NCI-H446 treated with DMSO at 0.1 percent for 48 hours (cell line): ENCODE measurements at places on chromosomes 1 and 21.

DNA sequence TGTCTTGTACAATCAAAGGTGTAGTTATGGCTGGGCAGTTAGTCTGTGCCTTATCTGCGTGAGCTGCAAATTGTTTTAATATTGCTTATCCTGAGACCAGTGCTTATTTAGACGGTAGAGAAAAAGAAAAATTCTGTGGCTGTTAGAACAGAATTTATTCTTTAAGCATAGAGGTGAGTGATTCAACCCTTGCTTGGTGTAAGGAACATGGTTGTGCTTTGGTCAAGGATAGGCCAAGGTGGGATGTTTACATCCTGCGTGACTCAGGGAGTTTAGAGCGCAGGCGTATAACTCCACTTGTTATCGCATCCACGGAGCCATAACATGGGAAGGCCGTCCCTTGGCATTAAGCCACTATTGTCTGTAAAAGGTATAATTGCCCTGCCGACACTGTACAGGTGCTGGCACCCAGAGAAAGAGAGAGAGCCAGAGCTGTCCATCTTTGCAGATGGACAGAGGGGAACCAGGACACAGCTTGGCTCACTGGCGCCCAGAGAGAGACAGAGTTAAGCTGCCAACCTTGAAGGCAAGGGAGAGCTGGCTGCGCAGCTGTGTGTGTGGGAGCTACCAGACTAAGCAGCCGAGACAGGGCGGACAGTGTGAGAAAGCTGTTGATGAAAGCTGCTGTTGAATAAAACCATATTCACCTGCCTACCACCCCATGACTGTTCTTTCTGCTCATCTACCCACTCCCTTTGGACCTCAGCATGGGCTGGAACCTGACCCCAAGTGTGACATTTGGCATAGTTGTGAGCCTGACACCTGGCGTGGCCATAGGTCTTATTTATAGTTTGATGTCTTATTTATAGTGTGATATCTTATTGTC is 200.4 kb downstream of the DYRK1A start:
- no peak for DNase-seq

DNA sequence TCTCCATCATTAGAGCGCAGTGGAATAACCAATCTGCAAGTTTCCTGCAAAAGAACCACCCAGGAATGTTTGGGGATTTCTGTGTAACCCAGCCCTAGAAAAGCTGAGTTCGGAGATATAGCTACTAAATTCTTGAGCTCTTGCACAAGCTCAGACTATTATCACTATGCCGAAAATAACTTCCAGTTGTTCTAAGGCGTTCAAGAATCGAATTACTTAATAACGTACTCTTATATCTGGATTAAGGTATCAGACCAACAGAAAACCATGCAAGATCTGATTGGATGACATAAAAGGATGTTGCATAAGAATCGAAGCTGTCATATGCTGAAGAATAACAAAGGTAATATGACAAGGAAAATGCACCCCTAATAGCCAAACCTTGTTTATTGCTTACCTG is 7.5 kb upstream of the LAMC2 start:
- no peak for DNase-seq

- no peak for DNase-seq
Measured at GRCh38 chr1:50620680-50621329, 197.6 kb upstream of the DMRTA2 start.

GRCh38 chr1:155022927-155023236 is 10.7 kb downstream of the DCST2 start:
- no peak for DNase-seq

- no peak for DNase-seq
Measured at GRCh38 chr1:11860587-11860986, 1.8 kb upstream of the NPPB start.

DNA sequence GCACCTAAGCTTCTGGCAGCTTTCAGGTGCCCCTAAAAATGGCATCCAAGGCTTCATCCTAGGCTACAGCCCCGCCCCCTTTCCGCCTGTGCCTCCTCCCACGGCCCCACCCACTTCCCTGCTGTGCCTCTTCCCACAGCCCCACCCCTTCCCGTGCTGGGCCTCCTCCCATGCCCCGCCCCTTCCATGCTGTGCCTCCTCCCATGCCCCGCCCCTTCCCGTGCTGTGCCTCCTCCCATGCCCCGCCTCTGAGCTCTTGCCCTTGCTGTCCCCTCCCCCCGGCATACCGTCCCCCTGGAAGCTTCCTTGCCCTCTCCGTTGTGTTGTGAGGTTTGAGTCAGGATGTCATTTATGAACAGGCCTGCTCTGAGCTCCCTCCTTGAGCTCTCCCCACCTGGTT is 228.5 kb upstream of the AJAP1 start:
- no peak for DNase-seq

DNA sequence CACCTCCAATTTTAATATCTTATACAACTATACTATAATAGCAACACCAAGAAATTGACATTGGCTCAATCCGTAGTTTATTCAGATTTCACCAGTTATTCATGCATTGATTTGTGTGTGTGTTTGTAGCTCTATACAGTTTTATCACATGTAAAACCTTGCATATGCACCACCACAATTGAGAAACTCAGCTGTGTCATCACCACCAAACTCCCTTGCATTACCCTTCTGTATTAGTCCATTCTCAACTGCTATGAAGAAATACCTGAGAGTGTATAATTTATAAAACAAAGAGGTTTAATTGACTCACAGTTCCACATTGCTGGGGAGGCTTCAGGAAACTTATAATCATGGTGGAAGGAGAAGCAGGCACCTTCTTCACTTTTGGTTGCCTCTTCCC is 162.1 kb downstream of the PATJ start:
- DNase-seq = no peak

- no peak for DNase-seq
Measured at GRCh38 chr21:36705679-36706481, 7.0 kb downstream of the SIM2 start.

- DNase-seq = no peak
Measured at GRCh38 chr1:153389973-153390879, 647 bp downstream of the S100A8 start.

DNA sequence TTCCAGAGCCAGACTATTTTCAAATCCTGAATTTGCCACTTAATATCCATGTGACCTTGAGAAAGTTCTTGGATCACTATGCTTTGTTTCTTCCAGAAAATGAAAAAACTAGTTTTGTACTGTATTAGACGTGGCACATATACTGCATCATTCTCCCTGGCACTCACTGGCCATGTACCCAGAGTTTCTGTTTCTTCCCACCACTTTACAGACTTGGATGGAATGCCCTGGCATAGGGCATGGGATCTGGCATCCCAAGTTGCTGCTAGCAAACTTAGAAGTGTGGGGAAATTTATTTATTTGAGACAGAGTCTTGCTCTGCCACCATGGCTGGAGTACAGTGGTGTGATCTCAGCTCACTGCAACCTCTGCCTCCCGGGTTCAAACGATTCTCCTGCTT is 10.0 kb downstream of the KLF18 start:
- no peak for DNase-seq

DNA sequence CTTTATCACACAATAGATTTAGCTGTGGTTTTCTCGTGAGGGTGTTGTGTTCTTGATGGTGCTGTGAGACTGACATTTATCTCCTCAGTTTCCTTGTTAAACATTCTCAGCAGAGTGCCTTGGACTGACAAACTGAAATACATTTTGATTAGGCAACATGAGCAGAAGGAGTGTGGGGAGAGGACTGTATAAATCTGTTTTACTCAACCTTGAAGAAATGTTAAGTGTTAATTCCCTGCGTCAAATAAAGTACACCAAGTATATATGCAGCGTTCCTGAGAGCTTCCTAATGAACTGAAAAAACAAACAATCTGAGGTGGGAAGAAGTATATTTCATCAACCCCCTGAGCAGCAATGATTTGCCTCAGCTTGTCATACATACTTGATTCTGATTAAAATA is 540.3 kb upstream of the B3GALT2 start:
- no peak for DNase-seq

DNA sequence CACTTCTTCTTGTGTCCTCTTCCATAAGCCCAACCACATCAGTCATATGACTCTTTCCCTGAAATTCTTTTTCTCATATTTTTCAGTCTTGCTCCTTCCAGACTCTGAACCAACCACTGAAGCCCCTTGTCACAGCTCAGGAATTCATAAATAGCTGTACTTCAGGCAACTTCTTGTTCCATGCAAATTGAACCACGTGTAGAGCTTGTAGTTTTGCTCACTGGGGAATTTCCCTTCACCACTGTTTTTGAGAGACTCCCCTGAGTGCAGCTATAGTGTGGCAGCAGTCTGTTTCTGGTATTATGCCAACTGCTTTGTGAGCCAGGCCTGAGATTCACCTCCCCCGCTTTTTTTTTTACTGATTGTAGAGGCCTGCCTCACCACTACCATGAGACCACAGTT is 150.3 kb upstream of the SPAG17 start:
- DNase-seq = peak; percentile 37

DNA sequence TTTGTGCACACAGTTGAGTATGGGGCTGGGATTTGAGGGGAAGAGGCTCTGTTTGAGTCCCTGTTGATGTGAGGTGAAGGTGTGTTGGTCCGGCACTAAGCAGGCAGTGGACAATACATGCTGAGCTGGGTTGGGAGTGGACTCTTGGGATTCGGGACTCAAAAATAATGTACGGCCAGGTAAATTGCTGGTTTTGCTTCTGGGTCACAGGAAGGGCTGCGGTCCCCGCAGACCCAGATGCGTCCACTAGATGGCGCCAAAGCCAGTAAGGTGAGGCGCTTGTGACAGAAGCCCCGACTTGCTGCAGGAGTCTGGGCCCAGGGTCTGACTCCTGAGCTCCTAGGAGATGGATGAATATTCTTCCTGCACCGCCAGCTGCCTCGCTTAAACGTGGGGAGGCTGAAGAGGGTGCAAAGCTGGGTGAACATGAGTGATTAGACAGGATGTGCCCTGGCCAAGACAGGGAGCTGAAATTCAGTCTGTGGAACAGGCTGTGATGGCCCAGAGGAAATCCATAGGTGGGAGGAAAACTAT is 61.4 kb downstream of the ACBD3 start:
- peak; percentile 42 for DNase-seq

GRCh38 chr1:224884361-224884801 is 45.1 kb upstream of the DNAH14 start:
- no peak for DNase-seq

DNA sequence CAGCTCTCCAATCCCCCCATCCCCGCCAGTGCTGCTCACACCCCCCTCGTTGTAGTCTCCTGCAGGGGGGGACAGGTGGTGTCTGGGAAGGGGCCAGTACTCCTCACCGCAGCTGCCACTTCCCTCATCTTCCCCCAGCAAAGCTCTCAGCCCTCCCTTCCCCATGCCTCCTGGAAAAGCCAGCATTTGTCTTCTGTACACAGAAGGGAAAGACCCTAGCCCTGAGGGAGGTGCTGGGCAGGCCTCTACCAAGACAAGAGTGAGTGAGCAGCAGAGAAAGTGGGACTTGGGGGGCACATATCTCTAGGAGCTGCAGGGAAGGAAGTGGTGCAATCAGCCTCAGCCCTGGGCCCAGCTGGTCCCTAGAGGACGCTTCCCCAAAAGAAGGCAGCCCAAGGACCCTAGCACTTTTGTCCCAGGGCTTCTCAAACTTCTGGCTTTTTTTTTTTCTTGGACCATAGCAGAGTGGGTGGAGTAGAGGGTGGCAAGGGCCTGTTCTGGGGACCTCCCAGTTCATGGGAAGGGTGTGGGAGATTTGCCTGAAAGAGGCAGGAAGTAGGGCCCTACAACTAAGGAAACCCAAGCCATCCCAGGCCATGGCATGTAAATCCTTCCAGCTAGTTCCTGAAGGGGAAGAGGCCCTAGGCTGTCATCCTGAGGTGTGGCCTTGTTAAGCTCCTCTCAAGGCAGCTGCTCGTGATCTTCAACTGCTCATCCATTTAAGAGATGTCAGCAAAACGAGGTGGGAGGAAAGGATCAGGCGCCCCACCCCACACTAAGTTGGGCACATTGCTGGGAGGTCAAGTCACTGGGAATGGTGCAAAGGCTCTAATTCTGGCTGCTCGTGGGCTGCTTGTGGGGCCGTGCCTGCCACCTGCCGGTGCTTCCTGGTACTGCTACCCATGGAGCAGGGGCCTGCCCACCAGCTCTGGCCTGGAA is 12.6 kb downstream of the ZC3H12A start:
- peak; percentile 18 for DNase-seq

- no peak for DNase-seq
Measured at GRCh38 chr1:68036946-68037345, 13.5 kb downstream of the DIRAS3 start.

GRCh38 chr21:16789636-16790035 is 723.2 kb upstream of the CXADR start:
- DNase-seq = no peak

- no peak for DNase-seq
Measured at GRCh38 chr1:147236448-147236847, 6.0 kb upstream of the CHD1L start.

GRCh38 chr1:233042834-233043233 is 92.4 kb downstream of the NTPCR start:
- DNase-seq = no peak

DNA sequence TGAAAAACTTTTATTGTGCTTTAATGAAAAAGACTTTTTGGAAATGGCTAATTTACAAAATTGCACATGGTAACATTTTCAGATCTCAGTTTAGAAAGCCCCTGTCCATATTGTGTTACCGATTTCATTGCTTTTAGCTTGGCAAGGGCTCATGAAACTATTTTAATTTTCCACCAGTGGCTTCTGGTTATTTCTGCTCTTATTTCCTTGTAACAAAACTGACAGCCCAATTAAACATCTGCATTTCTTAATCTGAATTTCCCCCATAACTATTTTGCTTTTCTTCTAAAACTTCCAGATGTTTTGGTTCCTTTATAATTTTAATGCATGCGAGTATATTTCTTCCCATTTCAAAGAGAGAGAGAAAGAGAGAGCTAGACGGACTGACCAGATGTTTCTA is 264.8 kb downstream of the PTPRC start:
- DNase-seq = no peak

GRCh38 chr1:218537122-218537913 is 192.2 kb downstream of the TGFB2 start:
- DNase-seq = no peak

GRCh38 chr1:167819849-167820683 is 93.9 kb downstream of the ADCY10 start:
- DNase-seq = peak; percentile 42

DNA sequence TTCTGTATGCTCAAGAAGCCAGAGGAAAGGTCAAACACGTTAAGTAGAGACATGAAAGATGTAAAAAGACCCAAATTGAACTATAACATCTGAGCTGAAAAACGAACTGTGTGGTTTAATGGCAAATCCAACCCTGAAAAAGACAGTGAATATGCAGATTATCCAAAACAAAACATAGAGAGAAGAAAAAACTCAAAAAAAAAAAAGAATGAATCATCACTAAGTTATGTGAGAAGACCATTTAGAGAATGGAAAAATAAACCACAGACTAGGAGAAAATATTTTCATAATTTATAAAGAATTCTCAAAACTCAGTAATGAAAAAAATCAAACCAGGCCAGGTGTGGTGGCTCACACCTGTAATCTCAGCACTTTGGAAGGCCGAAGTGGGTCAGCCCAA is 253.3 kb downstream of the PLPP3 start:
- DNase-seq = no peak

- no peak for DNase-seq
Measured at GRCh38 chr1:73205294-73205973, 923.1 kb upstream of the NEGR1 start.
